ENCODE measurements at places on chromosomes 4 and X.

GRCh38 chr4:182905038-182905437 lies 12.1 kb downstream of the DCTD start:
- DNase-seq: no peak

GRCh38 chr4:37359261-37359660 lies 114.7 kb downstream of the NWD2 start:
- no peak for DNase-seq

GRCh38 chr4:4302416-4302815 lies 12.4 kb downstream of the ZBTB49 start:
- peak; percentile 81 for DNase-seq

- DNase-seq: no peak
Observed at GRCh38 chr4:87659247-87659931, 9.3 kb downstream of the DMP1 start.

GRCh38 chr4:189081826-189082225 lies 858.8 kb upstream of the FRG1 start:
- DNase-seq: no peak

Data from vagina (tissue), 2 donors.